ENCODE measurements at places on chromosomes 5 and 9.

DNA sequence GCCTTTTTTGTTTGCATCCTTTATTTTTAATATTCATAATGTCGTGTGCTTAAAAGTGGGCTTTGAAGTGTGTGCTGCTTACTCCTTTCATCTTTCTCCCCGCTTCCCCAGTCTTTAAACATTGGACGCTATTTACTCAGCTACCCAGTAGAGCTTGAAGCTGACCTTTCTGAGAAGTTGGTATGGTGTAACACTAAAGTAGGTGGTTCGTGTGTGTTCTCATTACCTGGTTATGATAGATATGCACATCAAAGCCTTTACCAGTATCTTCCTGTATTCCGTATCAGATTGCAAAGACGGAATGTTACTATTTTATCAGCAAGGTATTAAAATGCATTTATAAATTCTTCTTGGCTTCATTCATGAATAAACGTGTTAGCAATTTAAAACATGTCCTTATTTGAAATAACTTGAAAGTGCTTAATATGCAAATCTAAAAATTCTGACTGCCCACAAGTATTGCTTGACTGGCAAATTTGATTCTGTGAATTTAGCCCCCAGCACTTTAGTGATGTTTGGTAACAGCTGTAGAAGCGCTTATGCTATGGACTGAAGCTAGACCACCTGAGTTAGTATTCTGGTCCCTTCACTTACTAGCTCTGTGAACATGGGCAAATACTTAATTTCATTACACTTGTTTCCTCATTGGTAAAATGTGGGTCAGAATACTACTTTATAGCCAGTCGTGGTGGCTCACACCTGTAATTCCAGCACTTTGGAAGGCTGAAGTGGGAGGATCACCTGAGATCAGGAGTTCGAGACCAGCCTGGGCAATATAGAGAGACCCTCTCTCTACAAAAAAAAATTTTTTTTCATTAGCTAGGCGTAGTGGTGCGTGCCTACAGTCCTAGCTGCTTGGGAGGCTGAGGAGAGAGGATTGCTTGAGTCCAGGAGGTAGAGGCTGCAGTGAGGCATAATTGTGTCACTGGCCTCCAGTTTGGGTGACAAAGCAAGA, 1.7 kb downstream of the RRAGA start:
- DNase-seq, result no peak

DNA sequence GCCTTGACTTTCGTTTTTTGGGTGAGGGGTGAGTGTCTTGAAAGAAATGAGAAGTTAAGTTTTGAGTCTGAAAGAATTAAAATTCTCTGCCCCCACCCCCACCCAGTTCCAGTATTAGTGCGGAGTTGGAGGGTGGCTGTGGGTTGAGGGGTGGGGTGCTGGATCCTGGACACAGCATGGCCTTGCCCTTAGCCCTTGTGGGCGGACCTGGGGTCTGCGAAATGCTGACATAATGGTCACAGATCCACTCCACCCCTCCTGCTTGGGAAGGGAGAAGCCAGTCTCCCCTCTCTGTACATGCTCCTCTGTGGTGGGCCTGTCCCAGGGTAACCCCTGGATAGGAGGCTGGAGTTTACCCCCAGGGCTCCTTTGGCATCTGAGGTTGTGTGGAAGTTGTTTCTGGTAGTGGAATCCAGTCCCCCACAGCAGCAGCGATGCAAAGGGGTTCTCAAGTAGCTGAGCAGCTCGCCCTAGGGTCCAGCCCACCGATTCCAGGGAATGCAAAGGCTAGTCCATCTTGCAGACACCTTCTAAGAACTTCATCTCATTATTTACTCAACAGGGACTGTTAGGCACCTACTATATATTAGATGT, 42.8 kb upstream of the TCF7 start:
- DNase-seq, result no peak

DNA sequence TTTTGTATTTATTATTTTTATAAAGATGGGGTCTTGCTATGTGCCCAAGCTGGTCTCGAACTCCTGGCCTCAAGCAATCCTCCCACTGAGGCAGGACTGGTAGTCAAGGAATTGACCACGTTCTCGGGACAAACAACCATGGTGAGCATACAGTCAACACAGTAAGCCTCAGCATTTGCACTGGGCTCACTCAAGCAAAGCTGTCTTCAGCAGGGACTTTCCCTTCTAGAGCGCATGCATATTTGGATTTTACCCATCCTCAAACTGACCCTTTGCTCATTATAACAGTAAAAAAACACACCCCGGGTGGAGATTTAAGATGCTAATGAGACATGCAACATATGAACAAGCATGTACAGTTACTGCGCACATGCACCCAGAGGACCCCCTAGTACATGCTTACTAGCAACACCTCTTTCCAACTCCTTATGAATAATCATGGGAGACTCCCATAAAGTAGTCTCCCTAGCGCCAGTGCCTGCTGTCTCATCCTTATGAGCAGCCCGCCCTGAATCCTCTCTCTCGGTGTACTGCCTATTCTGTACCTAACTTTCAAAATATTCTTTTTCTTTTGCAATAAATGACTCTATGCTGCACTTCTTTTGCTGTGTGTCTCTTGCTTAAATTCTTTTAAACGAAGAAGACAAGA, 41.5 kb downstream of the C5orf22 start:
- no peak for DNase-seq

GRCh38 chr9:27361492-27361891, 64.5 kb upstream of the EQTN start:
- no peak for DNase-seq

- DNase-seq, result no peak
These were observed 9.4 kb downstream of the B4GALT7 start for GRCh38 chr5:177609076-177610059.

All from SK-N-SH (cell line).